ENCODE measurements at places on chromosomes 4 and X.
A peak's percentile ranks its signal among the peaks of the same experiment; 100 is the strongest.

- DNase-seq: no peak
Observed at GRCh38 chrX:50718776-50719175, 95.2 kb downstream of the SHROOM4 start.

DNA sequence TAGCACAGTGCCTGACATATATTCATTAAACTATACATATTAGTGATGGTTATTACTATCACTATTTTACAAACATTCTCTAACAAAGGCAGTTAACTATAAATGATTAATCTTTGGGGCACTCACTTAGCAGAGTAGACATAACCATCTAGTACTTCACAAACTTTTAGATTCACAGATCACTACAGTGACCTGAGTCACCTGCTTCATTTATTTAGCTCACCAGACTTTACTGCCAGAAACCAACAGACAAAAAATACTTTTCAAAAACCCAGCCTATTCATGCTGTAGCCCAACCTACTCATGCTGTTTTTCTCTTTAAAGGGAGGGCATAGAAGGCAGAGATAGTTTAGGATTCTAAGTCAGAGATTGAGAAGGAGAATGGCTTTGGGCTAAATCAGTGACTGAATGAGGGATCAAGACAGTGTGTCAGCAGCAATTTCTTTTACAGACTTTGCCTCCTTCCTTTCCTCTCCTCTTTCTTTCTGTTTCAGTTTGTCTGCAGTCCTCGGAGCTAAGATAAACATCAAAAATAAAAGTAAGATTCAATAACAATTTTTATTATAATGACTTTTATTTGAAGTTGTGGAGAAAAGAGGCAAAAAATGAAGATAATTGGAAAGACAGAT is 34.7 kb upstream of the PDE5A start:
- DNase-seq: no peak

DNA sequence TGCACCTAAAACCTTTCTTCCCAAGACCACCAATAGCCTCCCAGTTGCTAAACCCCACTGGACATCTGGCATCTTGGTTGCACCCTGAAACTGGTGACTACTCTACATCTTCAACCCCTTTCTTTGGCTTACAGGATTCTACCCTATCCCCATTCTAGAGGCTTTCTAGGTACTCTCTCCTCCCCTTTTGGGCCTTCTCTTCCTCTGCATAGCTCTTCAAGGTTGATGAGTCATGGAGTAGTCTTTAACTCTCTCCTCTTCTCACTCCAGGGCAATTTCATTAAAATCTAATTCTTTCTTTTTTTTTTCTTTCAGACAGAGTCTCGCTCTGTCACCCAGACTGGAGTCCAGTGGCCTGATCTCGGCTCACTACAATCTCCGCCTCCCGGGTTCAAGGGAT is 16.8 kb downstream of the APOO start:
- DNase-seq: no peak

GRCh38 chr4:37964734-37965457 is 4.7 kb downstream of the PTTG2 start:
- no peak for DNase-seq

DNA sequence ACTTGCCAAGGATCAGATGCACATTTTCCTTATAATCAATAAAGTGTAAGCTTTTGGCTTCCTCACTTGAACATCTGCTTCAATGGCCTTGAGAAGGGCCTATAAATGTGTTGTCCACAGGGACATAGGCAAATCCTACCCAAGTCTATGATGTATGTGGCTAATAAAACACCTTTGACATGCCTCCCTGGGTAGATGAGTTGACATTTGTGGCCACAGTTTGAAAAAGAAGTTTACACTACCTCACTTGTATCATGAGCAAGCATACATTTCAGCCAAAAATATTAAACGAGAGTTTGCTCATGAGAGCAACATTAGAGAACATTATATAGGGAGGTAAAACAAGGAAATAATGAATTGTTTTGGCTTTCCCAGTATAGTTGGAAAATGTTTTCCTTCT is 1067.7 kb downstream of the C4orf33 start:
- DNase-seq: no peak

DNA sequence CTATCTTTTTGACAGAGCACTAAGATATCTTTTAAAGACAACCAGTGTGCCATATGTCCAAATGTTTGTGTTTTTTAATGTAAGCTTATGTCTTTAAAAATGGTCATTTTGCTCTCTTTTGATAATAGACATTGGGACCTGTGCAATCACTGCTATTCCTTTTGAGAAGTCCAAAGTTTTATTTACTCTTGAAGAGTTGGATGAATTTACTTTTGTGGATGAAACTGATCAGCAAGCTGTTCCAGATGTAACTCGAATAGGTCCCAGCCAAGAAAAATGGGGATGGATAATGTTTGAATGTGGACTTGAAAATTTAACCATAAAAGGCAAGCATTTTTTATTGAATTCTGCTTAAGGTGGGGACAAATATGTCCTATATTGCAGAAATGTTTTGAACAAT is 97.2 kb downstream of the BLTP1 start:
- no peak for DNase-seq

- no peak for DNase-seq
Observed at GRCh38 chr4:94721310-94721709, 36.4 kb upstream of the BMPR1B start.

GRCh38 chr4:95651891-95652290 is 103.1 kb upstream of the UNC5C start:
- no peak for DNase-seq

DNA sequence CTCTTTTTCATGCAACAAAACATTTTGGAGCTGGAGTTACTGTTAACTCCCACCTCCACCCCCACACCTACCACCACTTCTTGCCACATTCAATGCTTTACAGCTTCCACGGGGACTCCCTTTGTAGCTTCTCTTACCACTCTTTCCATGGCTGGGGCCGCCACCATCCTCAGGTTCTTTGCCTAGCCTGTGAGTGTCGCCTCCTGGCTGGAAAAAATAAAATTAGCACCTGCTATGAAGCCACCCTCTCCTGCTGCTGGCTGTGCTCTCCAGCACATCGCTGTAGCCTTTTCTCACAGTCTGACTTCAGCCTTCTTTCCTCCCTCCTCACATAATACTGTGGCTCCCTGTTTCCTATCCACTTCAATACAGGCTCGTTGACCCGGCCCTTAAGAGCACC is 114.4 kb downstream of the FRAS1 start:
- no peak for DNase-seq

DNA sequence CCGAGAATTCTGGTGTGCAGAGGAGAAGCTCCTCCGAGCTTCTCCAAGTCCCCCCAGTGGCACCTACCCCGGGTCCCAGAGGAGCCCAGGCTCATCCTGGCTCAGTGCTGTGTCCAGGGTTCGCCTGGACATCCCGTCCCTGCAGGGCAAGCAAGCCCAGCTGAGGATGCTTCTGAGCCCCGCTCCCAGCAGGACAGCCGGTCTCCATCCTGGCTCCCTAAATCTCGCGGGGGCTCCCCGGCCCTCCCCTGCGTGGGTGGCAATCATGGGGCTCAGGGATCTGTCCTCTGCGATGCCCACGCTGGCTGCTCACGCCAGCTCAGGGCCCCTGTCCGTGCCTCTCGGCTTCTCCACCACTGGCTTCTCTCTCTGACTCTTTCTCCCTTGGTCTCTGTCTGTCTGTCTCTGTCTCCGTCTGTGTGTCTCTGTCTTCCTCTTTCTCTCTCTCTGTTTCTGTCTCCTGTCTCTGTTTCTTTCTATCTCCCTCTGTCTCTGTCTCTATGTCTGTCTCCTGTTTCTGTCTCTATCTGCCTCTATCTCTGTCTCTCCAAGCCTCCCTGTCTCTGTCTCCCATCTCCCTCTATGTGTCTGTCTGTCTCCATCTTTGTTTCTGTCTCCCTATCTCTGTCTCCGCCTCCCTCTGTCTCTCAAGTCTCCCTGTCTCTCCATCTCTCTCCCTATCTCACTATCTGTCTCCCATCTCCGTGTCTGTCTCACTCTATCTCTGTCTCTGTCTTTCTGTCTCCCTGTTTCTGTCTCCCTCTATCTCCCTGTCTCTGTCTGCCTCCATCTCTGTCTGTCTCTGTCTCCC is 27.8 kb upstream of the SLC25A6 start:
- no peak for DNase-seq

DNA sequence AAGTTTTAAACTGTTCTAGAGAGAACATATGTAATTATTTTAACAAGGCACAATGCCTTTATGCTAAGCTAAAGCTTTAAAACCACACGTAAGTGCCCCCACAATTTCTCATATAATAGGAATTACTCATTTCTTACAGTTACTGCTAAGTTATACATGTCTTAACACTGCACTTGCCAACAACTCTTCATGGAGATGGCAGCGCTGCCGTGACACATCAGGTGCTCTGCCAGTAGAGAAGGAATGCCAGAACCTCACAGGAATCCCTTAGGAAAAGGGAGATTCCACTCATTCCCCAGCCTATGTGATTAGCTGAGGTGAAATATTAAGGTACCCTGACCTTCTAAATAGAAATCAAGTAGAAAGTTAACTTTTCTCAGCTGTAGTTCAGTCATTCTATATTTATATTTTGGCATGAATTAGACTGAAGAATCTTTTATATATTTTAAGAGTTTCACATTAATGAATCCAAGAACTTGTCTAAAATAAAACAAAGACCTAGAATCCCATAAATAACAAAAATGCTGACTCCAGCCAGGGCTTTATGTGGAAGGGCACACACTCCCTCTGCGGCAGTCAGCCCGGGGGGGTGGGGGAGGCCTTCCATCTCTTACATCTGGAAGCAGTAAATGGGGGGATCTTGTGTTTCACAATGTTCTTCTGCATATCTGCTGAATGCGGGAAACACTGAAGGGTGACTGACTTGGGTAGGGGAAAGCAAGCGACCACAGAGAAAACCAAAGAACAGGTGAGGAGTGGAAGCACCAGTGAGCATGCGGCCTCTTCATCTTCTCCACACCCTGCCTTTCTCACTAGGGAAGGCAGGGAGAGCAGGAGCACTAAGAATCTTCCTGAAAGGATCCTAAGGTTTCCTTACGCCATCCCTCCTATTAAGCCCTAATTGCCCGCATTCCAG is 23.7 kb downstream of the ACSL1 start:
- no peak for DNase-seq

- DNase-seq: no peak
Observed at GRCh38 chr4:153026591-153027346, 90.6 kb downstream of the FHDC1 start.

- no peak for DNase-seq
Observed at GRCh38 chrX:21840193-21840545, 752 bp downstream of the MBTPS2 start.

- no peak for DNase-seq
Observed at GRCh38 chrX:147832707-147833348, 78.9 kb upstream of the FMR1 start.

DNA sequence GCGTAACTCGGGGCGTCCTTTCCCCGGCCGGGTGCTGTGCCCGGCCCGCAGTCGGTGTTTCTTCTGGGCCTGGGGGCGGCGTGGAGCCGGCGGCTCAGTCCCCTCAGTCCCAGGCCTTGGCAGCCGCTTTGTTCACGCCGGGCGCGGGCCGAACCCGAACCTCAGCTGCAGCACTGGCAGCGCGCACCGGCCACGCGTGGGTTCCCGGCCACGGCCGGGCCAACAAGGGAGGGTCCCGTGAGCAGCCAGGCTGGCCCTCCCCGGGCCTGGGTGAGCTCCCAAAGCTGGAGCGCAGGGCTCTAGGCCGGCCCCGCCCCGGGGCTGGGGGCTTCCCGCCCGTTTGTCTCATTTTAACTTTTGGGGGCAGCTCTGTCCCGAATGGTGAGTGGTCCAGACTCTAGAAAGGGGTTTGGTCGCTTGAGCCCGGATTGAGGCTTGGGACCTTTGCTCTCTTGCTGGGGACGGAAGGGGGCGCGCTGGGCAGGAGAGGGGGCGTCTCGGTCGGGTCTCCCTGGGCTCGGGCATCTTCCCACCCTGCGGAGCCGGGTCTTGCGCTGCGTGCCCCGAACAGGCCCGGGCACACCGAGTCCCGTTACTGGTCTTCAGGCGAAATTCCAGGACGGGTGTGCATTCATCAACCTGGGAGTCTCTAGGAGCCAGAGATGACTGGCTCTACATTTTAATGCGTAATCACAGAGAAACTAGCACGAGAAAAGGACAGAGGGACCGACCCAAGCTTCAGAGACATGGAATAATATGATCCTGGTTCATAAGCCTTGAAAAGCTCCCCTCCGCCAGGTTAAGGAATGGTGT is 177.1 kb downstream of the CBR4 start:
- no peak for DNase-seq

GRCh38 chr4:180798036-180798577 is 1445.1 kb upstream of the TENM3 start:
- DNase-seq: no peak

DNA sequence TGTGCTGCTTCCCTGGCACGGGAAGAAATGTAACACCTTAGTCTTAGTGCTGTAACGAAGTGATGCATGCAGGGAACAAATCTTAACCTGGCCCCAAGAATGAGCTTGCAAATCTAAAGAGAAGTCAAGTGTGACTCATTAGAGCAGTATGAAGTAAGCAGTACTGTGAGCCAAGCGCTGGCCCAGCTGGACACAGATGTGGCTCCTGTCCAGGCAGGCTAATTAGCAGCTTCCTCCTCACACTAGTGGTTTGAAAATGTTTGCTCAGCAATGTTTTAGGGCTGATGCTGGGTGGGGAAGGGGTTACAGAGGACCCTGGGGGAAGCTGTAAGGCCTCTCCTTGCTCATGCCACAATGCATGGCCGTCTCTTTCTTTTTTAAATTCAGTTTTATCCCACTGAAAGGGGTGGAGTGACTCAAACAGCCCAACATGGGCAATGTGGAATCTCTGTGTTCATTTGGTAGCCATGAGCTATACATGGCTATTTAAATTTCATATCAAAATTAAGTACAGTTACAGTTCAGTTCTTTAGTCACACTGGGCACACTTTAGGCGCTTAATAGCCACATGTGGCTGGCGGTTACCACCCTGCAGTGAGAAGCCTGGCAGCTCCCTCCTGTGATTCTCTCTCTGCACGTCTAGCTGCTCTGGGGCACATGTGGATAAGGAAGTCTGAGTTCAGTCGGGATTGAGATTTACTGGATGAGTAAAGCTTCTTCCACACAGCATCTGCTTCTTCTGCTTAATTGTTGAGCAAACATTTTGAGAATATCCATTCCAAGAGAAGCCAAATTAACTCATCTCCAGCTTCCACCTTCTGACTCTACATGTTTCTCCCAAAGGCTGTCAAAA is 48.8 kb downstream of the MAP7D2 start:
- DNase-seq: peak; percentile 40

DNA sequence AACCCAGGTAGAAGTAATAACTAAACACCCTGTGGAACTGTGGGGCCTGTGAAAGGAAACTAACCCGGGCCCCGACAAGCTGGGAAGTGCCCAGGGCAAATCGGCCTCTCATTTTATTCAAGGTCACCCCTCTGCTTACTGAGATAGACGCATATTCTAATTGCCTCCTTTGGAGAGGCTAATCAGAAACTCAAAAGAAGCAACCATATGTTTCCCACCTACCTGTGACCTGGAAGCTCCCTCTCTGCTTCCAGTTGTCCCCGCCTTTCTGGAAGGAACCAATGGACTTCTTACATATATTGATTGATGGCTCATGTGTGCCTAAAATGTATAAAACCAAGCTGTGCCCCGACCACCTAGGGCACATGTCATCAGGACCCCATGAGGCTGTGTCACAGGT is 23.1 kb upstream of the DHRSX start:
- DNase-seq: no peak

All from left renal pelvis (tissue), 4 donors.